ENCODE measurements at places on chromosomes 7 and 10.

DNA sequence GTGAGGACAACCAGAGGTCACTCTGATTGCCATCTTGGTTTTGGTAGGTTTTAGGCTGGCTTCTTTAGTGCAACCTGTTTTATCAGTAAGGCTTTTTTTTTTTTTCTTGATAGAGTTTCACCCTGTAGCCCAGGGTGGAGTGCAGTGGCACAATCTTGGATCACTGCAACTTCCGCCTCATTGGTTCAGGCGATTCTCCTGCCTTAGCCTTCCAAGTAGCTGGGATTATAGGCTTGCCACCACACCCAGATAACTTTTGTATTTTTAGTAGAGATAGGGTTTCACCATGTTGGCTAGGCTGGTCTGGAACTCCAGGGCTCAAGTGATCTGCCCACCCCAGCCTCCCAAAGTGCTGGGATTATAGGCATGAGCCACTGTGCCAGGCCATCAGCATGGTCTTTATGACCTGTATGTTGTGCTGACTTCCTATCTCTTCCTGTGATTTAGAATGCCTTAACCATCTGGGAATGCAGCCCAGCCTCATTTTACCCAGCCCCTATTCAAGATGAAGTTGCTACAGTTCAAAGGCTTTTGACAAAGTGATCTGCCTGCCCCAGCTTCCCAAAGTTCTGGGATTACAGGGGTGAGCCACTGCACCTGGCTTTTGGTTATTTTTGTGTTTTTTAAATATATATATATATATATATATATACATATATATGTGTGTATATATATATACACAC is 7.0 kb upstream of the ZNF425 start:
- DNase-seq: no peak

DNA sequence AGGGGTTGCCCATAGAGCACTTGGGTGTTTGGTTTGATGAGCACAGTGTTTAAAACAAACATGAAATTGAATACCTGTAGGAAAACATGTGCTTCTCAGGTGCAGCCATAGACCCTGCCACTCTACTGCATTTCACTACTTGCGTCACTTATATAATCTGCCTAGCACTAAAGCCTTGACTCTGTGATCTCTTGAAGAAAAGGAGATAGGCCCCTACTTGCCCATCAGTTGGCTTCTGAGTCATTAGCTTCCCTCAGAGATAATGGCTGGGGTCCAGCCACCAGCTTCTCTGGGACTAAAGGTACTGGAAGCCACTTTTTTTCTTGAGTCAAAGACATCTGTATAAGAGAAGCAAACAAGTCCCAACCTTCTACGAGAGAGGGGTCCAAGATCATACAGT is 45.9 kb upstream of the BTRC start:
- DNase-seq: no peak

GRCh38 chr10:1292611-1293031 is 236.4 kb downstream of the WDR37 start:
- no peak for DNase-seq

DNA sequence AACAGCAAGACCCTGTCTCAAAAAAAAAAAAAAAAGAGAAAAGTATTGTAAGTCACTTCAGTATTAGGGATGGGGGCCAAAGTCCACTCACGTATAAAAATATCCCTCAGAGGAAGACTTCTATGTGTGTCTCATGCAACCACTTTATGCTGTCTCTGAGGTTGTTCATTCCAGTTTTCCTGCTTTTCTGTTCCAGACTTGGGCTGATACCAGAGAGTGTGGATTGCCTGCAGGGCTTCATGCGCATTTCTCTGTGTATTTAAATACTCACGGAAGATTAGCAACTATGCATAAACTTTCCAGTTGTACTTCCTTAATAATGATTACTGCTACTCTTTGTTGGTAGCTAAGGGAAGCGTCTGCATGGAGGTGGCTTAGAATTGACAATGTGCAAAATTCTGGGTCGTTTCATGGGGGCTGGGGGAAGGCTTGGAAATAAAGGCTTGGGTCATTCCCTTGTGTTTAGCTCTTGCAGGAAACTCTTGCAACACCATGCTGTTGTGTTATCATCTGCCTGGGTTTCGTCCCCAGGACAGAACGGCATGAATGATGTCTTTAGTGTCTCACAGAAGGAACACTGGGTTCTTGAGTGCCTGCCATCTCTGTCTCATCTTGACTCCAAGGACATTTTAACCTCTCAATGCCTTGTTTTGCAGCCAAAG is 54.1 kb downstream of the KIAA1217 start:
- no peak for DNase-seq

DNA sequence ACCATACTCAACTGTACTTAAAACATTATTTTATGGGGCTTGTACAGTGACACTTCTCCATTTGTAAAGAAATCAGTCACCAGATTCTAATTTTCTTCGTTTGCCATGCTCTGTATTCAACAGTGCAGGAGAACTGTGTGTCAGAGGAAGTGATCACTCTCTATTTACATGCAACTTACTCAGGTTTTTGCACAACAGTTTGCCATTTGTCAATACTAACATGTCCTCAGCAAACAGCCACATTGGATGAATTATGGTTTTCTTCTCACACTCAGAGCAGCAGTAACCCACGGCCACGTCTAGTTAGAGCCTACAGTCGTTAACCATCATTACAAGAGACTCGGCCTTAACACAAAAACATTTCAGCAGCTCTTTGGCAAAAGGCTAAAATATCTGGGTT is 69.2 kb upstream of the SP4 start:
- DNase-seq: no peak

GRCh38 chr7:8386926-8387550 is 46.4 kb upstream of the NXPH1 start:
- DNase-seq: no peak

- DNase-seq: peak; percentile 28
These were observed 439.4 kb downstream of the TYW1 start for GRCh38 chr7:67435894-67436535.

- DNase-seq: no peak
These were observed 159.8 kb downstream of the MAGI2 start for GRCh38 chr7:79293655-79294142.

Measured in NCI-H2171 treated with DMSO at 0.1 percent for 48 hours (cell line).